ENCODE measurements at places on chromosomes 3 and 15.

DNA sequence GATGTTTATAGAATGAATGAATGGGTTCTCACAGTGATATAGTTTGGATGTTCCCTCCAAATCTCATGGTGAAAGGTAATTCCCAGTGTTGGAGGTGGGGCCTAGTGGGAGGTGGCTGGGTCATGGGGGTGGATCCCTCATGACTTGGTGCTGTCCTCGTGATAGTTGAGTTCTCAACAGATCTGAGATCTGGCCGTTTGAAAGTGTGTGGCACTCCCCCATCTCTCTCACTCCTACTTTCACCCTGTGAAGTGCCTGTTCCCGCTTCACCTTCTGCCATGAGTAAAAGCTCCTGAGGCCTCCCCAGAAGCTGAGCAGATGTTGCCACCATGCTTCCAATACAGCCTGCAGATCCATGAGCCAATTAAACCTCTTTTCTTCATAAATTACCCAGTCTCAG lies 170.8 kb upstream of the LINGO1 start:
- no peak for DNase-seq

GRCh38 chr3:127233371-127233770 lies 40.4 kb downstream of the PRR23E start:
- no peak for DNase-seq

DNA sequence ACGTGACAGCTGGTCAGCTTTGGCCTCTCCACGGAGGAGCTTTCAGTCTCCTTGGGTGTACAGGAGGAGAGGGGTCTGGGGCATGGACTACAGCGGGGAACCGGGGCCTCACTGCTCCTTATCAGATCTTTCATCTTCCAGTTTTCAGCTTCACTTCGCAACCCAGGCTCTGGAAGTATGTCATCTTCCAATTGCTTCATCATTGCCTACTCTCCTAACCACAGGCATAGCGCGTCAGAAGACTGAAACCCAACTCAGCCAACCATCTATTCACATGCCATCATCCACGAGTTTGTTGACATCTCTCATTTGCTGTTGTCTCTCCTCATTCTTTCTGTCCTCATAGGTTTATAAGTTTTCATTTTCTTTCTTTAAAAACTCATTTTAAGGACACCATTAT lies 119.5 kb downstream of the MYLK start:
- DNase-seq, result no peak

- no peak for DNase-seq
Measured at GRCh38 chr3:89165636-89166263, 58.3 kb downstream of the EPHA3 start.

GRCh38 chr15:95148183-95148582 lies 916.8 kb downstream of the MCTP2 start:
- no peak for DNase-seq

GRCh38 chr15:61038387-61038786 lies 190.7 kb downstream of the RORA start:
- no peak for DNase-seq

GRCh38 chr3:138406606-138407005 lies 27.8 kb upstream of the ESYT3 start:
- no peak for DNase-seq

DNA sequence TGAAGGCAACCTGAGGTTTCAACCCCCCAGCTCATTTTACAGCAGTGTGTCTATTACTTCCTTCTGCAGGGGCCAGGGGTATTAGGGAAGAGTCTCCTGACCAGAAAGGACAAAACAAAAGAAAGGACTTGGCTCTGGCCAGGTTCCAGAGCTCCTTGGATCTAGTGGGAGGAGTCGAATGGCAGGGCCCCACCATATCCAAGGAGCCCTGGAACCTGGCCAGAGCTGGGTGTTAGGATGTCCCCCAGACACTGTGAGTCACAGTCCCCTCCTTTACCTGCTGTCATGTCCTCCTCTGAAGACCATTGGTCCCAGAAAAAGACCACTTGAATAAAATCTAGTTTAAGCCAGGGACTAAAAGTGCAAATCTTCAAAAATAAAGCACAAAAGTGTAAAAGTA lies 113.2 kb downstream of the EEFSEC start:
- no peak for DNase-seq

- DNase-seq, result no peak
Measured at GRCh38 chr3:154657218-154657617, 227.2 kb upstream of the GPR149 start.

- DNase-seq, result no peak
Measured at GRCh38 chr15:82081914-82082762, 36.3 kb upstream of the MEX3B start.

DNA sequence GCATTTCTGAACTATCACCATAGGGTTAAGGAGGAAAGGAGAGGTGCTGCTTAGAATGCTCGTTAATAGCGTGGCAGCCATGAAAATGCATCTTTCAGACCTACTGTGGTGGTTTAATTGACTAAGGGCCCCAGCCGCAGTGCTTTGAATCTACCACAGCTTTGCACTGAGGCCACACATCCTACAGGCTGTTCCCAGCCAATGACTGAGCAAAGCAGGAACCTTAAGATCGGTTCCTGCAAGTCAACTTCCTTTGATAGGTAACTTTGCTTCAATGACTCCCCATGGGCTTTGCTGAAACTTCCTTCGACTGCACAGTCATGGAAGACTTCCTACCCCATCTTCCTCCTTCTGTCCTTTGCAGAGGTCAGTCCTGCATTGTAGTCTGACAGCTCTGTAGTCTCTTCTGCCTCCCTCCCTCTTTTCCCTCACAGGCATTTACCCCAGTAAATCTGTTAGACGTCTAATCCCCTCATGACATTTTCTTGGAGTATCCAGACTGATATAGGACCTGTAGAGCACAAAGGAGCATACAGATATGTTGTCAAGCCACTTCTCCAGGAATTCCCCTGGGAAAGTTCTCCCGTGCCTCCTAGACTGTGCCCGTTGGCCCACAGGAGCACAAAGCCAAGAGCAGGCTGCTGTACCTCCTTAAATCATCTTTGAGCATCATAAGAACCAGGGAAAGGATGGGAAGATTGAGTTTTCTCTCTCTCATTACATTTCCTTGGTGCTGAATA lies 2.6 kb upstream of the BCL2A1 start:
- DNase-seq, result no peak

GRCh38 chr15:51199541-51199940 lies 104.8 kb upstream of the TNFAIP8L3 start:
- DNase-seq, result no peak

GRCh38 chr3:169348929-169349621 lies 314.4 kb downstream of the MECOM start:
- DNase-seq, result no peak

GRCh38 chr3:13197795-13198194 lies 124.6 kb upstream of the IQSEC1 start:
- DNase-seq, result no peak

- no peak for DNase-seq
Measured at GRCh38 chr3:102089904-102090720, 240.8 kb downstream of the NFKBIZ start.

DNA sequence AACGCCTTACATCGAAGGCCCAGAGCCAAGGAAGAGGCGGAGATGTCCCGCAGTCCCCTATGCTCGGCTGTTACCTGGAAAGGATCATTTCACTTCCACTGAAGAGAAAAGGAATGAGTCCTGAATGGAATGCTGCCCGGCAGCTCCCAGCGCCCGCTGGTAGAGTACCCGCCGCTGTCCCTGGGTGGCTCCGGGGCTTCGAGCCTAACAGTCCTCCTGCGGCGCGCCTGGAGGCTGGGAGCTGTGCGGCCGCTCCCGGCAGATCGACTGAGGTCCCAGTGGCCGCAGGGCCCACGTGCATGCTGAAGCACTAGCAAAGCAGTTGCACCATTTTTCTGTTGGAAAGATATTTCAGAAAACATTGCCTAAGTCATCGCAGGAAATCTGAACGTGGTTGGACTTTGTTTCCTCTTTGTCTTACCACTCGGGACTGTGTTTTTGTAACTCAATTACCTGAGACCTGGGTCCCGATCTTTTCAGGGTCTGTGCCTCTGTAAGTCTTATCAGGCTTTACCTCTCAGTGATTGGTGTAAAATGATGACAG lies 984 bp downstream of the RNU6-1 start:
- no peak for DNase-seq

- DNase-seq, result no peak
Measured at GRCh38 chr3:126826693-126827092, 122.7 kb downstream of the CHCHD6 start.

DNA sequence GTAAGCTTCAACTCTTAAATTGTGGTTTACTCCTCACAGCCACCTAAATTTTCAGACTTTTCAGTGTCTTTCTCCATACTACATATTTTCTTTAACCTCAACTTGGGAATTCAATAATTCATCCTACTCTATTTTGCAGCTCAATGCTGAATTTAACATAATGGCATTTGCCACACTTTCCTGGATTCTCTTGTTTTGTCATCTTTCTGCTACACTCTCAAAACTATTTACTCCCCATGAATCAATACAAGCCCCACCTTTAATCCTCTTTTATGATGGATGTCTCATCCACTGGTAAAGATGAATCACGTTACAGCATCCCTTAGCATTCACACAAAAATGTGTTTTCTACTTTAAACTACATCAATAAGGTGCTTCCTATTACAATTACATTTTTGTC lies 19.6 kb upstream of the CHMP2B start:
- no peak for DNase-seq
